ENCODE measurements at places on chromosomes 5 and 9.

- DNase-seq = no peak
These were observed 619.9 kb downstream of the PTPRD start for GRCh38 chr9:9992936-9993335.

GRCh38 chr5:80961376-80962281, 1.5 kb downstream of the RASGRF2 start:
- no peak for DNase-seq

- no peak for DNase-seq
These were observed 287.2 kb downstream of the ARRDC3 start for GRCh38 chr5:91095786-91096385.

DNA sequence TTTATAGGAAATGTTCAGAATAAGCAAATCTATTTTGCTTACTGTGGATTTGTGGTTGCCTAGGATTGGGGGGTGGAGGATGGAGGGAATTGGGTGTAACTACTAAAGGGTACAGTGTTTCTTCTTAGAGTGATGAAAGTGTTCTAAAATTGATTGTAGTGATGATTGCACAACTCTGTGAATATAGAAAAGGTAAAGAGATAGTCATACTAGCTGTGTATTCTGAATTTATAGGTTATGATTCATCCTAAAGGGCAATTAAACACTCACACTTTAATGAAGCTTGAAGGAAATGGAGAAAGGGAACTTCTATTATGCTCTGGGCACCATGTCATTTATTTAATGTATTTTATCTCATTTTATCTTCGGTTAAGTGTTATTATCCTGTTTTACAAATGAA, 9.9 kb downstream of the TXNDC8 start:
- DNase-seq = no peak

- DNase-seq = no peak
These were observed 135.9 kb upstream of the RGMB start for GRCh38 chr5:98637557-98637956.

DNA sequence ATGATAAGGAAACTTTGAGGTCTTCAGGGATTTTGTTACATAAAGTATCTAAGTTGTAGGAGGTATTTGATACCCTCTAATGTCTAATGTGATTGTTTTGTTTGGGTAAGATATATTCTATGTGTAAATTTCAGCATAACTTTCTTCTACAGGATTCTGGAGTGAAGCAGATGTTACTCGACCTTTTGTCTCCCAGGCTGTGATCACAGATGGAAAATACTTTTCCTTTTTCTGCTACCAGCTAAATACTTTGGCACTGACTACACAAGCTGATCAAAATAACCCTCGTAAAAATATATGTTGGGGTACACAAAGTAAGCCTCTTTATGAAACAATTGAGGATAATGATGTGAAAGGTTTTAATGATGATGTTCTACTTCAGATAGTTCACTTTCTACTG, 6.0 kb downstream of the MRPS30 start:
- DNase-seq = no peak

GRCh38 chr5:143515829-143516228, 112.3 kb upstream of the NR3C1 start:
- DNase-seq = no peak

DNA sequence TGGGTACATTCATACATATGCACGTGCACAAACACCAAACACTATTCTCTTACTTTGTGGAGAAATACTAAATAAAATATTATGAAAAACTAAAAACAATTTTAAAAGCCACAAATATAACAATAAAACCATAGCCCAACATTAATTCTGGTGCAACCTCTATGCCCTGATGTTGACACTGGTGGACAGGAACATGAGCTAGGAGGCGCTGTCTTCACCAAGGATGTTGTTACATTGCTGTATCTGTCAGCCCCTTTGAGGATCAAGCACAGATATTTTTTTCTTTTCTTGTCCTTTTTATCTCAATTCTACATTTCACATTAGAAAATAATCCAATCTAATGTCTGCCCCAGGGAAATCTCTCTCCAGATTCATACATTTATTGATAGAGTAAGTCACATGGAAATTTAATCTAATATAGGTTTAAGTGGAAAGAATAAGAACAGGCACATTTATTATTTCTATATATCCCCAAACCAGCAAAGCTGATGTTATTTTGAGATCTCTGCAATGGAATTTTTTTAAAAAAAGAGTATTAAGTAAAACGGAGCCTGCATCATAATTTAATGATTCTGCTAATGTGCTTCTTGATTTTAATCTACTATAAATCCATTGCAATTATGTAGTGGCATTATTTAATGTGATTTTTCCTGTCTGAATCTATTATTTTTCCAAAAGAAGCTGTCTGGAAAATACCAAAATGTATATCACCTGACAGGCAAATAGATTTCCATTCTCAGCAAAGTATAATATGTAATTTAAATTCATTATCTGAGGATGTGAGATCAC, 716.5 kb downstream of the MTRR start:
- no peak for DNase-seq

GRCh38 chr9:89523948-89524347, 26.0 kb upstream of the SEMA4D start:
- DNase-seq = no peak

DNA sequence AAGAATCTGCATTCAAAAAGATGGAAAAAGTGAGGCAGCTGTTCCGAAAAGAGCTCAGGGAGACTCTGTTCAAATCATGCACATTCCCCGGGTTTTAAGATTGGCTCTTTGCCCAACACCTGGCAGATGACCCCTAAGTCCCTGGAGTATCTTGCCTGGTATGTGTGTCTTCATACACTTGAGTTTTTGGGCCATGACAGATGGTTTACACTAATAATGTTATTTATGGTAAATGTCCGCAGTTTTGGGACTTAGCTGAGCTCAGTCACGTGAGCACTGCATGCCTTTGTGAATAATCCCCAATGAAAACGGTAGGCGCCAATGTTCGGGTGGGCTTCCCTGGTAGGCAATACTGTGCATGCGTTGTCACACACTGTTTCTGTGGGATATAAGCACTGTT, 316.1 kb downstream of the PRDM9 start:
- DNase-seq = no peak

DNA sequence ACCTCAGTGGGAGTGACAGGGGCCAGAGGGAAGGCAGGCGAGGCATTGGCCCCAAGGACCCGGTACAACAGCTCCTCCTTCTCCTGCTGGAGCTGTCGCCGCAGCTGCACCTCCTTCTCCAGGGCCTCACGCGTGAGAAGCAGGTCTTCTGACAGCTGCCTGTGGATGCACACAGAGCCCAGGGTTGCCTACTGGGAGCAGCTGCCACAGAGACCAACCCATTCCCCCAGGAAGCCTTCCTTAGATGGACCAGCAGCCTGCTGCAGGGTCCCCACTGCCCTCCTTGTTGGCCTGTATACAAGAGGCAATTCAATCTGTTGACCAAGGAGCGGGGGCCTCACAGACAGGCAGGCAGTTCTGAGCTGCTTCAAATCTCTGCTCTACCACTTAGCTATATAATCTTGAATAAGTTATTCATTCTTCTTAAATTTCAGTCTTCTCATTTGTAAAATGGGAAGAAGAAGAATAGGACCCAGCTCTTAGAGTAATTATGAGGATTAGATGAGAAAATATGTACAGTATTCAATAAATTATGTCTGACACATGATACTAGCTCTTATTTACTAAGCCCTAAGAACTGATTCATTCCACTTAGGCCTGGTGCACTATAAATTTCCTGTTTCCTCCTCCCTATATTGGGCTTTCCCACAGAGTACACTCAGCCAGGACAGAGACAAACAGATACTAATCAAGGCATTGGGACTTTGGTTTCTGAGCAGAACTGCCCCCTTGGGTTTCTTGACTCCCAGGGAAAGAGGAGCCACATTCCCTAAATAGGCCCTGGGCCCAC, 26.1 kb upstream of the ANXA6 start:
- no peak for DNase-seq

GRCh38 chr9:12783767-12784460, 9.1 kb downstream of the LURAP1L start:
- DNase-seq = no peak

DNA sequence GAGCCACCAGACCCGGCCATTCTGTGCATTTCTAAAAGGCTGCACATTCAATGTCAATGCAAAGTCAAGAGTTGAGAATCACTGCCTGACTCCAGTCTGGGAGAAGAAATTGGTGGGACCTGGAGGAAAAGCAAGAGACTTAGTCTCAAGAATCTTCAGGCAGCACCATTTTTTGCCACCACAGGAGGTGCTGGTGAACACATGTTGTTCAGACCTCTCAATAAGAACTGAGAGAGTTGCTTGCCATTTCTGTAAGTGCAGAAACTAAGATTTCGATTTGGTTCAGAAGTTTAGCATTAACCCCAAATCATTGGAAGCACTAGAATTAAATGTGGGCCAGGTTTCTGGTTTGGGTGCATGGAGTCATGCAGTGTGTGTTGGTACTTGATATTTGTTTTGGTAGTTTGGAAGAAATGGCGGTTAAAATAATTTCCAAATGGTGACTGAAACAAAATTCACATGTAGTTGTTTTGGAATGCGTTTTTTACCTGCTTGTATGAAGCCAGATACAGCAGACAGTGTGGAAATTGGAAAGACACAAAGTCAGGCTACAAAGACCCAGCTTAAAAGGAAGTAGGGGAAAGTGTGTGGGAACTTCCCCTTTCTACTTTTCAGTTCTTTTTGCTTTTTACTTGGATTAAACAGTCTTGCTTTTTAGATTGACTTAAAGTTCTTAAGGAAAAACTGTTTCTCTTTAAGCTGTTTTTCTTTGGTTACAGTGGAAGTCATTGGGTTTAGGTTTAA, 20.4 kb downstream of the PDE8B start:
- DNase-seq = no peak

DNA sequence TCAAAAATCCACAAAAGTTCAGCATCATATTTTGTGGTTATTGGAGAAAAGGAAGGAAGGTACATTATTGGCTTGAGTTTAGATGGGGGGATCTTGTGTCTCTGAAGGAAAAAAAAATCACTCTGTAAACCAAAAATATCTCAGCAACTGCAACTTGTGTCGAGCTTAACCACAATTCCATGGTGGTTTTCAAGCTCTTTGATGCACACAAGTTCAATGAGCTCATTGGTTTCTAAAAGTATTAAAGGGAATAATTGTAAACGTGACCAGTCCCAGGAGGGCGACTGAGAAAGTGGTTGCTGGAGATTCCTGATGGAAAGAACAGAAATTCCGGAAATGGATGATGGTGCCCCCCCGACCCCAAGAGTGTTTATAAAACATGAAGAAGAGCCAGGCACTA, 173.8 kb downstream of the PSAT1 start:
- no peak for DNase-seq

DNA sequence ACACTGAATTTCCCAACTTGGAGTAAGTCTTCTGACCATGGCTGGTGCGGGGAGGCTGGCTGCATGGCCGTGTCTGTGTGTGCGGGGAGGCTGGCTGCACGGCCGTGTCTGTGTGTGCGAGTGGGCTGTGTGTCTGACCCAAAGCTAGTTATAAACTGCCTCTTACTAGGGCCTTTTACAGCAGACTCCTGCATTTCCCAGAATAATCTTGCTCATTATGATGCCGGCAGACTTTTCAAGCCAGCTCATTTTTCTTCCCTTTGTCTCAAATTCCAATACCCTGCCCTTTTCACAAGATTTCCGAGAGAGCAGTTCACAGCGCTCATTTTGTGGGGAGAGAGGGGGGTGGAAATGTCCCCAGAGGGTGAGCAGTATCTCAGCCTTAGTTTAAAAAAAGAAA, 470.7 kb upstream of the BRINP1 start:
- no peak for DNase-seq

DNA sequence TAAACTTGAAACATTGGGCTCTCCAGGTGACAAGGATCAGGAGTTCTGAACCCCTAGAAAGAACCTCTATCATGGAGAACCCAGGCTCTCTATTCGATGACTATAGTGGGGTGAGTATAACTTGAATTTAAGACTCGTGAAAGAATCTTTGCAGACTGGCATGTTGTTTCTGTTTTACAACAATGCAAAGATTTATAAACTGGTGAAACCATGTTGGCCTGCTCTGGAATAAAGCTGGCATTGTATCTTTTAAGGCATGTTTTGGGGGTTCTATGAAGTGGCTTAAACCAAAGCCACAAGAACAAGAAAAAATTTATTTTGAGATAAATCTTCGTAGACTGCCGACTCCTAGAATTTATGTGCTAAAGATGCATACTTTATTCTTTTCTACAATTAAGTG, 9.8 kb upstream of the GDNF start:
- no peak for DNase-seq

- no peak for DNase-seq
These were observed 6.6 kb upstream of the CCDC187 start for GRCh38 chr9:136310273-136311030.

DNA sequence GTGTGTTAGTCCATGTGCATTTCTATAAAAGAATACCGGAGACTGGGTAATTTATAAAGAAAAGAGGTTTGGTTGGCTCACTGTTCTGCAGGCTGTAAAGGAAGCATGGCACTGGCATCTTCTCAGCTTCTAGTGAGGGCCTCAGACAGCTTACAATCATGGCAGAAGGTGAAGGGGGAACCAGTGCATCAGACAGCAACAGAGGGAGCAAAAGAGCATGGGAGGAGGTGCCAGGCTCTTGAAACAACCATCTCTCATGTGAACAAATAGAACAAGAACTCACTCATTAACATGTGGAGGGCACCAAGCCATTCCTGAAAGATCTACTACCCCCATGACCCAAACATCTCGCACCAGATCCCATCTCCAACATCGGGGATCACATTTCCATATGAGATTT, 89.2 kb upstream of the IL33 start:
- DNase-seq = no peak

DNA sequence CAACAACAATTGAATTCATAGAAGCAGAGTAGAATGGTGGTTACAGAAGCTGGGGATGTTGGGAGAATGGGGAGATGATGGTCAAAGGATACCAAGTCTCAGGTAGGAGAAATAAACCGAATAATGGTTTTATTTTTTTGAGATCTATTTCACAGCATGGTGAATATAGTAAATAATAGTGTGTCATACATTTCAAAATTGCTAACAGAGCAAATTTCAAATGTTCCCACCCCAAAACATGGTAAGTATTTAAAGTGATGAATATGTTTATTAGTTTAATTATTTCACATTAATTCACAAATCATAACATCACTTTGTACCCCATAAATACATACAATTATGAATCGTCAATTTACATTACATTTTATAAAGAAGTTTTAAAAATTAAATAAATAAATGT, 72.7 kb upstream of the ATG10 start:
- DNase-seq = no peak

GRCh38 chr5:149563466-149563865, 12.2 kb upstream of the CSNK1A1 start:
- no peak for DNase-seq
